ENCODE measurements at places on chromosomes 4 and X.

DNA sequence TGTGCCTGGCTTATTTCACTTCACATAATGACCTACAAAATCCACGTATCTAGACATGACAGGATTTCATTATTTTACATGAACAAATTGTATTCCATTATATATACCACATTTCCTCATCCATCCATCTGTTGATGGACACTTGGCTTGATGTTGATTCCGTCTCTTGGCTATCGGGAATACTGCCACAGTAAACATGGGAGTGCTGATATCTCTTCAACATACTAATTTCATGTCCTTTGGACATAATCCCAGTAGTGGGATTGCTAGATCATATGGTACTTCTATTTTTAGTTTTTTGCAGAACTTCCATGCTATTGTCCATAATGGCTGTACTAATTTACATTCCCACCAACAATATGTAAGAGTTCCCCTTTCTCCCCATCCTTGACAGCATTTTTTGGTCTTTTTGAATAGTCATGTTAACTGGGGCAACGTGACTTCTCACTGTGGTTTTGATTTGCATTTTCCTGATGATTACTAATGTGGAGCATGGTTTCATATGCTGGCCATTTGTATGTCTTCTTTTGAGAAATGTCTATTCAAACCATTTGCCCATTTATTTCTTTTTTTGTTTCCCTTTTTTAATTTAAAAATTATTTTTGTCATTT lies 68.9 kb downstream of the HTRA3 start:
- DNase-seq, result no peak

DNA sequence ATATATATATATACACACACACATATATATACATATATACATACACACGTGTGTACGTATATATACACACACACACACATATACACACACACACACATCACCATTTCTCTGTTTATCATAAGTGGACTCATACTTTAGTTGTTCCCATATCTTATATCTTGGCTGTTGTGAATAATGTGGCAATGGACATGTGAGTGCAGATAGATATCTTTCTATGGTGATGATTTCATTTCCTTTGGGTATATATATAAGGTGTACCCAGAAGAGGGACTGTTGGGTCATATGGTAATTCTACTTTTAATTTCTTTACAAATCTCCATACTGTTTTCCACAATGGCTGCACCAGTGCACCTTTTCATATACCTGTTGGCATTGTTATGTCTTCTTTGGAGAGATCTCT lies 105.9 kb downstream of the LARP1B start:
- DNase-seq, result no peak

- no peak for DNase-seq
Measured at GRCh38 chr4:113094802-113095201, 45.3 kb downstream of the ANK2 start.

DNA sequence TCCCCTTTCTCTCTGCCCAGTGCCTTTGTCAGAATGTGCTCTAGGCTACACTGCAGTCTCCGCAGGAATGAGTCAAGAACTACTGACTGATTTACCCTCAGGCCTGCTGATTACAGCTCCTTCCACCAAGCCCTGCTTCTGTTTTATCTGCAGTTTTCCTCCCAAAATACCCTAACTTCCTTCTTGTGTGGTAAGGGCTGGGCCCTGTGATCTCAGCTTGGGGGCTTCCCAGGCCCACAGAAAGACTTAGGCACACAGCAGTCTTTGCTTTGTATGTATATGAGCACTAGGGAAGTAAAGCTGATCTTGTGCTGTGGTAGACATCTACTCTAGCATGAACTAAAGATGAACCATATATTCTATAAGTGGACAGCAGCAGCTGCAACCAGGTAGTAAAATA lies 18.8 kb downstream of the PAK3 start:
- DNase-seq, result no peak

DNA sequence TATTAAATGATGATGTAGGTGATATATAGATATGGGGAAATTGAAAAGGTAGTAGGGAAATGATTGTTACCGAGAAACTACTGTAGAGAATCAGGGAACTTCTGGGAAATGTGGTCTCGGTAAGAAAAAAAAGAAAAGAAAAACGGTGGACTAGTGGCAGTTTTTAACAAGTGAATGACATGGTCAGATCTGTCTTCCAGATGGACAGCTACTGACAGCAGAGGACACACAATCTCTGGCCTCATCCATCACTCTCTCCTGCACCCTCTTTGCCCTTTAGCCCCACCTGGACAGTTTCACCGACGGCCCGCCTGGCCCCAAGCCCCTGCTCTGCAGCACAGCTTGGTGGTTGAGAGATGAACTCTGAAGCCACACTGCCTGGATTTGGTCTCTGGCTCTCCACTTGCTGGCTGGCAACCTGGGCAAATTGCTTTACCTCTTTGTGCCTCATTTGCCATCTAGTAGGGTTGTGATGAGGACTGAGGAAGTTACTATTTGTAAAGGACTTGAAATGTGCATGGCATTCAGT lies 23.4 kb downstream of the RBM47 start:
- no peak for DNase-seq

DNA sequence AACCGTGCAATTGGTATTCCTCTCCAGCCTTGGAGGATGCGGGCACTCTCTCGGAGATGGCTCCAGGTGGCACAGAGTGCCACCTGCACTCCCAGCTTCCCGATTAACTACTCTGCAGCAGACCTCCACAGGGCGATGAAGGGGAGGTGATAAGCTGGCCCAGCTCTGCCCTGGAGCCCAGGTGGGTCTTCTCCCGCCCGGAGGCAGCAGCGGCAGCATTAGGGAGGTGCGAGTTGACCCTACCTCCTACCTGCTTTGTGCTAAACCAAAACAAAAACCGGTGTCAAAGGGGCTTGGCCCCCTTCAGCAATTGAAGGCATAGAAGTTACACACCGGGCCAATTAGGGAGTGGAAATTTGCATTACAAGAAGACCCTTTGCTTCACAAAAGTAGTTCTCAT lies 137.4 kb upstream of the MAMLD1 start:
- no peak for DNase-seq

GRCh38 chrX:46953597-46953996 lies 41.4 kb downstream of the JADE3 start:
- no peak for DNase-seq

DNA sequence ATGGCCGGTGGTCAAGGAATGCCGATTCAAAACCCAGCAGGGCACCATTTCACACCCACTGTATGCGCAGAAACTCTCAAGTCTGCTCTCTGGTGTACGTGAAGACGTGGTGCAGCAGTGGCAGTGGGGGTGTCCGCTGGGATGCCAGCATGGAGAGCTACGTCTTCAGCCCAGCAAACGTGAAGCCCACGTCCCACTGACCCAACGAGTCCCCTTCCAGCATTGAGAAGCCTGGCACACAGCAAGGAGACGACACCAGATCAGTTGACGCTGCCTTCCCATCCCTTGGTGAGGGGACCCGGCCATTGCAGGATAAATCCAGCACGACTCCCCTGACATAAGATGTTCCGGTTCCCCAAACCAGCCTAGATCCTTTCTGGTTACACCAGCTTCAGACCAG lies 2.2 kb upstream of the PLXNB3 start:
- DNase-seq, result no peak

- DNase-seq, result no peak
Measured at GRCh38 chrX:9865804-9866472, 79.7 kb downstream of the SHROOM2 start.

- no peak for DNase-seq
Measured at GRCh38 chr4:25818371-25818871, 44.4 kb downstream of the SEL1L3 start.

DNA sequence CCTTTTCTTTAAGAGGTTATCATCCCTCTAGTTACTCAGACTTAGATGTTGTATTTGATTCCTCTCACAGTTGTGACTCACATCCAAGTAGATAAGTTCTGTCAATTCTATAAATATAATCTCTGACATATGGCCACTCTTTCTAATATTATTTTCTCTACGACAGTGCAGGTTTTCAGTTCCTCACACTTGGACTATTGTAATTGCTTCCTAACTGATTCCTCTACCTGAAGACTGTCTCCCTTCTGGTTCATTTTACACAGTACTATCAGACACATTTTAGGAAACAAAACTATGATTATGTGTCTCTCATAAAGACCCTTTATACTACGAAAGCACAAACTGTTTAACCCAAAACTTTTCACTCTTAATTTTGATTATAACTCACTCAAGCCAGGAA lies 31.3 kb upstream of the GNRHR start:
- no peak for DNase-seq

- DNase-seq, result no peak
Measured at GRCh38 chr4:11050766-11051165, 366.2 kb upstream of the CLNK start.

DNA sequence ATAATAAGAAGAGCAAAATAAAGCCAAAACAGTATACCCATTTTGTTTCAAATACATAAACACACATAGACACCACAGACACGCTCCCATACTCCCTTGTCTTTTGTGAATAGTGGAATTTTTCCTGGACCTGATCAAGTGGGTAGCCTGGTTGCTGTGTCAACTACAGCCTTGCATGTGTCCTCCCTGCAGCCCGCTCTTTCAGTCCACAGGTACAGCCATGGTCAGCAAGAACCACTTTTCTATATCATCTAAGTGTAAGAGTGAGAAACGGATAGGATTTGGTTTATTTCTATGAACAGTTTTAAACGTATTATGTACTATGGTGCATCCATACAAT lies 9.8 kb downstream of the PWWP3B start:
- no peak for DNase-seq

DNA sequence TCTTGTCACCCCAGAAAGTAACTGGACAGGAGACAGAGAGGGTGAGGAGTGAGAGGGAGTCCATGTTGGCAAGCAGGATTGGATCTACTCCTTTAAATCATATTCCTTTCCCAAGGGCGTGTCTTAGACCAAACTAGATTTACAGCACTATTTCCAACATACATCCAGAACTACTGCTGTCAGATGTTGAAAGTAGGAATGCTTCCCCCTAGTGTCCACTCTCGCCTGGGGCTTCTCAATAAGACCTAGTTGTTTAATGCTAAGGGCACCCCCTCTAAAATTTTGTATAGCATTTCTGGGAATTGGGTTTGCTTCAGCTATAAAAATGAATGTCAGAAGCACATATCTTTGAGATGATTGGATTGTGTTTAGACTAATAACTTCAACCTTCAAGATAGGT lies 13.3 kb downstream of the OFD1 start:
- peak; percentile 17 for DNase-seq

DNA sequence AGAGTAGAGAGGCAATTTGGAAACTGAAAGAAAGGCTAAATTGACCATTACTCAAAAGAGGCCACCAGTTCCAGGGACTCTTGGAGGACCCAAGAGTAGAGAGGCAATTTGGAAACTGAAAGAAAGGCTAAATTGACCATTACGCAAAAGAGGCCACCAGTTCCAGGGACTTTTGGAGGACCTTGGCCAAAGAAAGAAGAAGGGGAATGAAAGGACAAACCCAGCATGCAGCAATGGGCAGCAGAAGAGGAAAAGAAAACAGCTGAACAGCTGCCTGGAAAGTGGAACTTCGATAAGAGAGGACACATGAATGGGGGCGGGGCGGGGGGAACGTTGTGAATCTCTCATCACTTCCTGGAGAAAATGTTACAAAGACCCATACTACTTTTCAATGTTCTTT lies 80.8 kb downstream of the PALLD start:
- DNase-seq, result no peak

DNA sequence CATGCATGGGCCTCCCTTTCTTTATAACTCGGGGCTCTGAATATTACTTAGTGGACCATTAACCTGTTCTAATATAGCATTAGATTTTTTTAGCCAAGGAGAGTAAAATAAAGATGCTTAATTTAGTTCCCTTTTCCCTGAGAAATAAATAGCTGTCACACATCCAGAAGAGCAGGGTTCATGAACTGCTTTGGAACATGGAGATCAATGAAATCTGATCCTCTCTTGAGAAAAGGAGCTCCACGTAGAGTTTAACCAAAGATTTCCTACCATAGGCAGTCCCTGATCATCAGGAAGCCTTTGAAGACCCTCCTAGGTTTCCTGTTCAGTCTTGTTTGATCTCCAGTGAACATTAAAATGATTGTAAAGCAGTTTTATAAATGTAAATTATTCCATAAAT lies 8.5 kb upstream of the PCDH19 start:
- DNase-seq, result no peak

GRCh38 chr4:116702949-116703348 lies 382.4 kb downstream of the TRAM1L1 start:
- no peak for DNase-seq

DNA sequence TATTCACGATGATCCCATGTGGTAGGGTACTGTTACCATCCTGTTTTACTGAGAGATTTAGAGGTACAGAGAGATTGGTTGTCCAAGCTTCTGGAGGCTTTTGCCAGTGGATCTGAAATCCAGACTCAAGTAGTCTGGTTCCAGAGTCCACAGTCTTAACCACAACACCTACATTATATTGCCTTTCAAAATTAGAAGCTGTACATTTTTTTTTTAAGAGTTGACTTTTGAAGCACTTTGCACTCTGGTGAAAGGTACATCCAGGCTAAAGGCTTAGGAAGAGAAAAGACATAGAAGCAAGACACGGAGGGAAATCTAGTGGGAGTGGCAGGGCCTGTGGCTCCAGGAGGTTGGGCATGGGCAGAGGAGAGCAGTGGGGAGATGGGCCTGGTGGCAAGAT lies 122.1 kb downstream of the AFF1 start:
- DNase-seq, result no peak

GRCh38 chr4:11564021-11564420 lies 135.3 kb upstream of the HS3ST1 start:
- no peak for DNase-seq
